NCI-H1436 treated with DMSO at 0.1 percent for 48 hours (cell line): ENCODE measurements at places on chromosomes 7 and 10.

GRCh38 chr7:116779216-116779615 is 83.2 kb upstream of the CAPZA2 start:
- DNase-seq: no peak

DNA sequence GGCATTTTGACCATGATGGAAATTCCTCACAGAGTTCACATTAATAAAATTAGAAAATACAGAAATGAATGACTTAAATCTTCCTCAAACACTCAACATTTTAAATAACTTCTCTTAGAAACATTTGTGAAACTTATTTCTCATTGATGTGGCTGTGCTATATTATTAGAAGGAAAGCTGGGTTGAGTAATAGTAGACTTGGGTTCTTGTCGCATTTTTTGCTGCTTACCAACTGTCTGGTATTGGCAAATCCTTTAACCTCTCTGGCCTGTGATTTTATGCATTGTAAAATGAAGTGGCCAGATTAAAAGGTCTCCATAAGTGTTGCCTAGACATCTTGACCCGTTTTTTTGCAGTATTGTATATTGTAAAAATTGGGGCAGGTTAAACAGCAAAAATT is 66.5 kb downstream of the VPS50 start:
- no peak for DNase-seq

DNA sequence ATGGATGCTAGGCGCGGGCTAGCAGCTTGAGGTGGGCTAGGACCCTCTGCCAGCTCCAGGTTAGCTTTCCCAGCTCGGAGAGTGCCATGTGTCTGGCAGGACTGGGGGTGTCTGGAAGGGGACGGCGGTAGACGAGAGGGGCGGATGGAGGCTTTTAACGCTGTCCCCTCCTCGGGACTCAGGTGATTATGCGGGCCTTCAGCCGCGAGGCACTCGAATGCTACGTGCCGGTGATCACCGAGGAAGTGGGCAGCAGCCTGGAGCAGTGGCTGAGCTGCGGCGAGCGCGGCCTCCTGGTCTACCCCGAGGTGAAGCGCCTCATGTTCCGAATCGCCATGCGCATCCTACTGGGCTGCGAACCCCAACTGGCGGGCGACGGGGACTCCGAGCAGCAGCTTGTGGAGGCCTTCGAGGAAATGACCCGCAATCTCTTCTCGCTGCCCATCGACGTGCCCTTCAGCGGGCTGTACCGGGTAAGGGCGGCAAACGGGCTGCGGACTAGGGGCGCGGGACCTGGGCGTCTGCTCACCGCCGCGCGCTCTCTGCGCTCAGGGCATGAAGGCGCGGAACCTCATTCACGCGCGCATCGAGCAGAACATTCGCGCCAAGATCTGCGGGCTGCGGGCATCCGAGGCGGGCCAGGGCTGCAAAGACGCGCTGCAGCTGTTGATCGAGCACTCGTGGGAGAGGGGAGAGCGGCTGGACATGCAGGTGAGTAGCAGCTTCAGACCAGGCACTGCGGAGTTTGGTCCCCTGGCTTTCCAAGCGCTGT is 1.1 kb downstream of the CYP26A1 start:
- DNase-seq: no peak

DNA sequence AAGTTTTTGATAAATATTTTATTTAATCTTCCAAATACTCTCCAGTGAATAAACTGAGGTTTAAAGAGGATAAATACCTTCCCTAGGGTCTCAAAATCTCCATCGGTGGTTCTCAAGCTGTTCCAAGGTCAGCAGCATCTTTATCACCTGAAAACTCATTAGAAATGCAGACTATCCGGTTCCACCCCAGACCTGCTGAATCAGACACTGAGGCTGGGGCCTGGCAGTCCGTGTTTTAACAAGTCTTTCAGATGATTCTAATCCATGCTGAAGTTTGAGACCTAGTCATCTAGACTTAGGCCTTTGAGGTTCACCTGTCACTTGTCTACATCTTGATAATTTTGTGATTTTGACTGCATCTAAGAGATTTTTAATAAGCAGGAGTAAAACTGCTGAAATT is 37.5 kb downstream of the PLEKHA8 start:
- no peak for DNase-seq

- DNase-seq: no peak
Measured at GRCh38 chr7:77476871-77477270, 60.2 kb upstream of the PTPN12 start.

GRCh38 chr10:57657164-57657765 is 610.4 kb downstream of the IPMK start:
- DNase-seq: no peak

DNA sequence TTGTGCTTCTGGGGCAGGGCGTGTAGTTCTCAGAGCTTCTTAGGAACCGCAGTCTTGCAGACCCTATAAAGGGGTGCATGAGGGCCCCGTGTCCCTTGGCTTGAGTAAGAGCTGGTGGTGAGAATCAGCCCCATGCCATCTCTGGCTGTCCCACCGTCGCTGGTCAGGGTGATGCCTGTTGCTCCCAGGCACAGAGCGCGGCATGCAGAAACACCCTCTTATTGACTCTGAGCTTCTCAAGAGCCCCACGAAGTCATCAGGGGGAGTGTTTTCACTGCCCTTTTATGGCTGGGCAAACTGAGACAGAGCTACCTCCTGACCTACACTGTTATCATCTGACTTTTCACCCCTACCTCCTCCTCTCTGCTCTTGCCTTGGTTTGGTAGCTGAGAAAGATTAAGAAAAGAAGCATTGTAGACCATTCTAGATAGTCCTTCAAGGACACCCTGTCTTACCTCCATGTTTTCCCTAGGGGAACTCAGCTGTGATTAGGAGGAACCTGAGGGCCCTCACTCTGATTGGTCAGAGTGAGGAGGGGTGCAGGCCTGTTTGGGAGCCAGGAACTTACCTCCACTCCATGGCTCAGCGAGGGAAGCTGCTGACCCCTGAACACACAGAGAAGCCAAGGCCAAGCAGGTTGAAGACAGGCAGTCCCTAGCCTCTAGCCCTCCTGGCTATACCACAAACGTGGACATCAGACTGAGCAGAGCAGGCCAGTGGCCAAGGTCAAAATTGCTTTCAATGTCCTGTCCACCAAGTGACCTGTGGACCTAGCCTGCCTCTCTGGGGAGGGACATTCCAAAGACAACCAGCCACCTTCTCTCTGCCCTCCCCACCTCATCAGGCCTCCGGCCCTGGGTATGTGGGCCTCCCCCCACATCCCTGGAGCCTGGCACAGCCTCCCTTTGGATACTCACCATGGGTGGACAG is 17.6 kb downstream of the UNC5B start:
- no peak for DNase-seq

GRCh38 chr7:44348851-44349781 is 23.7 kb upstream of the CAMK2B start:
- no peak for DNase-seq

- no peak for DNase-seq
Measured at GRCh38 chr10:125201108-125201524, 40.8 kb upstream of the CTBP2 start.

GRCh38 chr10:34824870-34825269 is 9.8 kb upstream of the PARD3 start:
- DNase-seq: no peak

DNA sequence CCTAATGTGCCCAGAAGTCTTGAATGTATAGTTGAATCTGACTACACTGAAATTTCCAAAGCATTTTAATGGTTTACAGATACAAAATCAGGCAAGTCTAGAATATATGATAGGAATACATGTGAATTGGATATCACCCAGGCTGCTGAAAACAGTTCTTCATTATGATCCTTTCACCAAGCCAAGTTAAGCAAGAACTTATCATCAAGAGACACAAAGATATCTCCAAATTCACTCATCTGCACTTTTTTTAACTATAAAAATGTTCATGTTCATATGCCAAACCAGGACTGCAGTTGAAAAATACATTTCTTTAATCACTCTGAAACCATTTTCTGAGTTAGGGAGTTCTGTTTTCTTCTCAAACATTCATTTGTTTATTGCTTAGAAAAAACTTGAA is 412.6 kb upstream of the C7orf33 start:
- DNase-seq: no peak

DNA sequence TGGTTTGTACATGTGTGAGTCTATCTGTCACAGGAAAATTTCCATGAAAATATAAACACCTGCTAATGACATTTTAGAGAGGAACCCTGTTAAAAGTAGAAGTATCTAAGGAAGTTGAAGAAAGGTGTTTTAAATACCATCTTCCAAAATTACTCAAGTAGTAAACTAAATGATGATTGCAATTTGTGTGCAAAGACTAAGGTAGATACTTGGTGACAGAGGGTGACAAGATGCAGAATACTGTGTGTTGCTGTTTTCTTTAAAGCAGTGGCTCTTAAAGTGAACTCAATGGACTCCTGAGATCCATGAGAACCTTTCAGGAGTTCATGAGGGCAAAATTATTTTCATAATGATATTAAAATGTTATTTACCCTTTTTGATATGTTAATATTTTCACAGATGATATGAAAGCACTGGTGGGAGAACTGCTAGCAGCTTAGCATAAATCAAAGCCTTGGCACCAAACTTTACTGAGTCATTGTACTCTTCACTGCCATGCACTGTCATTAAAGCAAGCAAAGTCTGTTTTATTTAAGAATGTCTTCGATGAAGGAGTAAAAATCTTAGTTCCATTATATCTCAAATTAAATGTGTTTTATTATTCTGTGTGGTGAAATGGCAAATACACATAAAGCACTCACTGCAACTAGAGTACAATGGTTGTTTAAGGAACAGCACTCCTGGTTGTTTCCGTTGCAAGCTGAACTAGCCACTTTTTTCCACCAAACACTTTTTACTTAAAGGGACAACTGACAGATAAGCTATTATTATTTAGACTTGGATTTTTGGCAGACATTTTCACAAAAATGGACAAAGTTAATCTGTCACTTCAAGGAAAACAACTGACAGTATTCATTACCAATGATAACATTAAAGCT is 133.7 kb downstream of the LRRN3 start:
- no peak for DNase-seq

DNA sequence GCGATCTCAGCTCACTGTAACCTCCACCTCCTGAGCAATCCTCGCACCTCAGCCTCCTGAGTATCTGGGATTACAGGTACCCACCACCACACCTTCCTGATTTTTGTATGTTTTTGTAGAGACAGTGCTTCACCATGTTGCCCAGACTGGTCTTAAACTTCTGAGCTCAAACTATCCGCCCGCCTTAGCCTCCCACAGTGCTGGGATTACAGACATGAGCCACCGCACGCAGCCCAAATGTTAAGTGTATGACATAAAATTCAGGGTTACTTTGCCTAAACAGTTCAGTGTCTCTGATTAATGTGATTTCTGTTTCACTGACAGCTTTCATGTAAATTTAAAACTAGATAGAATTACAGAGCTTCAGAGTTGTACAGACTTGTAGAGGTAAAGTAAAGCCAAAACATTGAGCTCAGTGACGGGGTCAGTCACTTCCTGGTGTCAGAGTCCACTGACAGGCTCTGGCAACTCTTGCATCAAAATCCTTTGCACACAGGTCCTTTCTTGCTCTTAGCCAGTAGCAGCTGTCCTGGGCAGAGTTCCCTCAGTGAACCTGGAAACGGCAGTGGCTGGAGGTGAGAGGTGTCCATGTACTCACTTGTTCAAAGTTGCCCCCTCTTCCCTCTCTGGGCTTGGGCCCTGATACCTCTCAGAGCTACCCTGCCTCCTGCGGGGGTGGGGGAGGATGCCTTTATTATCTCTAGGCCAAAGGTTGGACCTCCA is 33.7 kb downstream of the MGMT start:
- no peak for DNase-seq

- no peak for DNase-seq
Measured at GRCh38 chr10:86410542-86411124, 44.0 kb upstream of the GRID1 start.

GRCh38 chr10:101485681-101486554 is 102.1 kb downstream of the POLL start:
- DNase-seq: no peak

DNA sequence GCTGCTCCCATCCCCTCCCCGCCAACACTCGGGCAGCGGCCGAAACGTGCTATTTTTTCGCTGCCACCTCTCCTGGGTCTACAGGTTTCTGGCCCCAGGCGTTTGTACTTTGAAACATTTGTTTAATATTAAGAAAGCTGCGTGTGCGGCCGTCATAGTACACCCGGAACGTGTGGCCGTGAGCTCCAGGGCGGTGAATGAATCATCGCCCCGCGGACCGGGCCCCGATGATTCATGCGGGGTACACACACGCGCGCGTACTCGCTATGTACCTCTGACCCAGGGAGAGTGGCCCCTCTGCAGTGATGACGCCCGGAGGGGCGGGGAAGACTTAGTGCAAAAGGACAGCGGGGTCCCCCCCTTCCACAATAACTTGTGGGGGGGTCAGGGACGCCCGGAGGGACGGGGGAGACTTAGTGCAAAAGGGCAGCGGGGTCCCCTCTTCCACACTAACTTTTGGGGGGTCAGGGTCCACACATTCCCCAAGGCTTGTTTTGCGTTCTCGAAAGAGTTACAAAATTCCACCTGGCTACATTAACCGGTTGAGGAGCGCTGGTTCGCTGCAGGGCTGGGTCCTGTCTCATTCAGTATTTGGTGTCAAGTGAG is 56.5 kb upstream of the PCGF5 start:
- DNase-seq: peak; percentile 3

- no peak for DNase-seq
Measured at GRCh38 chr10:71462062-71462935, 65.6 kb downstream of the CDH23 start.

DNA sequence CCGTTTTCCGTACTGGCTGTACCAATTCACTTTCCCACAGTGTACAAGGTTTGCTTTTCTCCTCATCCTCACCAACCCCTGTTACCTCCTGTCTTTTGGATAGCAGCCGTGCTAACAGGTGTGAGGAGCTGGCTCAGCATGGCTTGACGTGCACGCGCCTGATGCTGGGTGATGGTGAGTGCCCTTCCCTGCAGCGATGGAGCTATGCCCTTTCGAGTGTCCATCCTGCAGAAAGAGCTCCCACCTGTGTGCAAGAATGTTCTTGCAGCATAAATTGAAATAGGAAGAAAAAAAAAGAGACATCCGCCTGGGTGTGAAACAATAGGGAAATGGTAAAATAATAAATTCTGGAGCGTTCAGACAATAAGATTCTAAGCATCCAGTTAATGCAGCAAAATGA is 9.5 kb upstream of the UBE3C start:
- DNase-seq: no peak

- no peak for DNase-seq
Measured at GRCh38 chr7:50497968-50498367, 47.8 kb upstream of the FIGNL1 start.

DNA sequence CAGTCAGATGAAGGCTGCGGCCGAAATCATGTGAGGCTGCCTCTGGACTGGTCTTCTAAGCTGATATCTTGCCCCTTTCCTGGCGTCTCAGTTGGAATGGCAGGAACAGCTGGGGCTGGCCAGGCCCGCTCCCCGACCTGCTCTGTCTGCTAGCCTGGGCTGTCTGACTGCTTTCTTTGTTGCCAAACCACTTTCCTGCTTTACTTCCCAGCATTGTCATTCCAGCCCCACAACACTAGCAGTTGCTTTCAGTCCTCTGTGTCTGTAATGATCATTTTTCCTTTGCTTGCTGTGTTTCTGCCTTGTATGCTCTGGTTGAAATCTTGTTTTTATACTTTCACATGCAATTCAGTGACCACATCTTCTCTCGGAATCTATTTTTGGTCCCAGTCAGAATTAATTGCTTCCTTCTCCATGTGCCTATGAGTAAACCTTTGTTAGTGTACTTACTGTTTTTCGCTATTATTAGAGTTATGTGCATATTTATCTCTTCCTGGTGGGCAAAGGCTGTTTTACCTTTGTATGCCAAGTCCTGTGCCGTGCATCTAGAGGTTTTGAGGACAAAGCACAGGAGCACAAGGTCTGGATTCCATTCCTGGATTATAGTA is 21.6 kb downstream of the PRPF18 start:
- no peak for DNase-seq
